H1 (cell line): ENCODE measurements at places on chromosomes 3 and 15.

GRCh38 chr15:27806396-27806795 is 292.7 kb downstream of the OCA2 start:
- no peak for DNase-seq

- DNase-seq, result no peak
These were observed 108.2 kb downstream of the THSD4 start for GRCh38 chr15:71223516-71223915.

DNA sequence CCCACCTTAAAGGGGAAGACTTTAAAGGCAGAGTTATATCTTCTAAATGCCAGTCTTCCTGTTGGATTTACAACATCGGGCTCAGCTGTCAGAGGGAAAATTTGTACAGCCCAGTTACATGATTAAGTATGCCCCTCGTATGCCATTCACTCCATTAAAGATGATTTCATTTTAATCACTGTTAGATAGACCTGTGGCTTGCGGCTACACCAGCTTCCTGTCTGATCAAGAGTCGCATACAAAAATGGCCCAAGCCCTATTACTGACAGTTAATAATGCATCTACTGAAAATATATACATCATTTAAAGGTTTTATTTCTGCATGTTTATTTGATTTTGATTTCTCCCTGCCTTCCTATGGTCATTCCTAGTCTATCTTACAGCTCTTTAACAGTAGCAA is 7.1 kb downstream of the EIF4E3 start:
- DNase-seq, result no peak

DNA sequence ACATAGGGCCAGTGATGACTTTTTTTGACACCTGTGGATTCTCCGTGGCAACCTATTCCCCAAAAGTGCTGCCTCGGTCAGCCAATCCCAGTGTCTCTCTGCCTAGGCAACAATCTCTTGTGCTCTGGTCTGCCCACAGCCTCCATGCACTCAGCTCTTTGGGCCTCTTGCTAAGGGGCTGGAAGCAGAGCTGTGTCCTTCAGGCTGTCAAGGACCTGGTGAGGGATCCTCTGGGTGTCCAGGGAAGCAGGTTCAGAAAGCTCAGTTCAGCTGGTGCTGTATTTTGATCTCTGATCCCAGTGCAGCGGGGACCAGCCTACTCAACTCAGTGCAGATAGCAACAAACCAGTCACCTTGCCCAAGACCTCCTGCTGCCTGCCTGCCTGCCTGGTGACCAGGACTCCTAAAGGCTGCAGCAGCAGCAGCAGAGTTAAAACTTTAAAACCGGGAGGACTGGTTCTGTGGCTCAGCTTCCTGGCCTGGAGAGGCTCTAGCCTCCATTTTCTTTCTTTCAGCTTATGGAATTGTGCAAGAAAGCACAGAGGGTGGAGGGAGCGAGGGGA is 6.2 kb downstream of the PAK6 start:
- no peak for DNase-seq

GRCh38 chr3:119319311-119319710 is 25.1 kb downstream of the ARHGAP31 start:
- DNase-seq, result no peak

DNA sequence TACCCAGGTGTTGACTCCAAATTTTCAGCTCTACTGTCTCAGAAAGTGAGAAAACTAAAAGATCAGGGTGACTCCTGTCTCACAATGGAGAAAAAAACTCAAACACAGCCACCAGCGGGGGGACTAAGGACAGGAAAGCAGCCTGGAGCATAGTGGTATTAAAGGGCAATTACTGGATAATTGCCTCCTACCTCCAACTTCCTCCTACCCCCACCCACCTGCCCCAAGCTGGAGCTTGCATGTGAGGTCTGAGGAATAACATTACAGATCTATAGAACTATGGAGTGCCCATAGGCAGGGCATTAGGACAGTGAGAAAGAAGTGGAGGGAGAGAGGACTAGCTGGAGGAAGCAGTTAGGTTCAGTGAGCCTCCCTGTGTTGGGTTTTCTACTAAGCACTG is 2.7 kb upstream of the PCCB start:
- DNase-seq, result no peak

- DNase-seq, result no peak
These were observed 165.0 kb downstream of the ABHD5 start for GRCh38 chr3:43855674-43856299.

DNA sequence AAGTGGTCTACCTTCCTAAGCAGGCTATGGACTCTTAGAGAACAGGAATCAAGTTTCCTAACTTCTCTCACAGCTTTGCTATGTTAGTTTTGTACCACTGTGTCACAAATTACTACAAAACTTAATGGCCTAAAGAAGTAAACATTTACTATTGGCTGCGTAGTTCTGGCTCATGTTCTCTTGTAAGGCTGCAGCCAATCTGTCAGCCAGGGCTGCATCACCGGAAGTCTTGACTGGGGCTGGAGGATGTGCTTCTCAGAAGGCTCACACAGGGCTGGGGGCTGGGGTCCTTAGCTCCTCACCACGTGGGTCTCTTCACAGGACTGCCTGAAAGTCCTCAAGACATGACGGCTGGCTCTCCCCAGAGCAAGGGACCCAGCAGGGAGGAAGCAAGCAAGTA is 15.5 kb downstream of the STIMATE start:
- DNase-seq, result no peak

- DNase-seq, result no peak
These were observed 328.8 kb downstream of the ARPP21 start for GRCh38 chr3:35968043-35968622.

- DNase-seq, result no peak
These were observed 823 bp upstream of the CCDC71 start for GRCh38 chr3:49166752-49167556.

DNA sequence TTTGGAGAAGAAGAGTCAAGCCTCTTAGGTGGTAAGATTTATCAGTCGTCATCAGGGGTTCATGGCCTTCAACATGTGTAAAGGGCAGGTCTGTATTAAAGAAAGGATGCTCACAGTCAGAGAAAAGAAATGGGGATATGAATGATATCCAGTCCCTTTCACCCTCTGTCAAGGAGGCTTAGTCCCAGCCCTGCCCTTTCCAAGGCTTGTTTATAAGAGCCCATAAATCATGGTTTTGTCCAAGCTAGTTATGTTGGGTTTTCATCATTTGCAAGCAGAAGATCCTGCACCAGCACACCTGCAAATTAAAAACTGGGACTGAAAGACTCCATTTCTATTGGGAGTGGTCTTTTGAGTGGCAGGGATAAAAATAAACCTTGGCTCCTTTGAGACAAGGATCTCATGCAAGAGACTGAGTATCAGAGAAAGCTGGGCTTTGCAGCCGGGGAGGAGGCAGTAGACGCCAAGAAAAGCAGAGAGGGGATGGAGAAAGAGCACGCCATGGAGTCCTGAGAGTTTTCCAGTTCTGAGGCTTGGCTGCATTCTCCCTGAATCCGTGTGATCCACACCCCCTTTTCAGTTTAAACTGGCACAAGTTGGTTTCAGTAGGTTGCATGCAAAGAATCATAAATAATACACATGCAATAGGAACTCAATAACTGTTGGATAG is 12.6 kb upstream of the PDIA5 start:
- no peak for DNase-seq

DNA sequence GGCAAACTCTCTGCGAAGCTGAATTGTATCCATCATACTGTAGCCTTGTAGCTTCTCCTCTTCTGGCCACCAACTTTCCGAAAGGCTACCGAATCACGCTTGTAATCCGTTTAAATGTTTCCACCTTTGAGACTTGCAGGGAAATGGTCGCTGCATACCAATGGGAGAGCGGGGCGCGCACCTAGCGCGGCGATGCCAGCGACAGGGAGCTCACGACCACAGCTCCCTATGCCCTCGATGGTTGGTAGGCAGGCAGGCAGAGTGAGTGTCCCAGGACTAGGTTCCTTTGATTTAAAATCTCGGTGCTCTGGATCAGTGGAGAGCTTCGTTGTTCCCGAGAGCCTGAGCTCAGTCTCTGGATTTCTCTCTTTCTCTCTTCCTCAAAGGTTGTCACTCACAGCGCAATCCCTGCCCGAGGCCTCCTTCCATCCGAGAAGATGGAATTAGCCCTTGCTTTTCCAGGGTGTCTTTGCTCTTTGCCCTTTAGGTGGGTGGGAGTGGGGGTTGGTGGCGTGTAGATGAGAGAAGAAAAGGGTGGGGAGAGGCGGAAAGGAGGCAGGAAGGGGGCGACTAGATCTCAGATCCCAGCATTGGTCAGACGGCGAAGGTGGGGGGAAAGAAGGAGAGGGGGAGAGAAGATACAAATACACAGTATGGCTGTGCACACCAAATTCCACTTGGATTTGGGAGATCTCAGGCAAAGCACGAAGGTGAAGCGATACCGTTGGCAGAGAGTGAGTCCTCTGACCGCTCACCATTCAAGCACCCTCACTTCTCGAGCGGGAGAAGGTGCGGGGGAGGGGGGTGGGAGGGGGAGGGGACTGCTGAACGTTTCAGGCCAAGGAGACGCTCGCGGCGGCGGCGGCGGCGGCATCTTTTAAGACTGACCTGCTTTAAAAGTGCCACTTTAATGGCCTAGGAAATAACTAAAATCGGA is at the start of gene SLITRK3:
Gene SLITRK3, minus strand, starts transcription at position 745 of the 937 bp plus-strand sequence. CDS start 5,554 bp downstream, outside the sequence.
- DNase-seq, result peak; percentile 65

DNA sequence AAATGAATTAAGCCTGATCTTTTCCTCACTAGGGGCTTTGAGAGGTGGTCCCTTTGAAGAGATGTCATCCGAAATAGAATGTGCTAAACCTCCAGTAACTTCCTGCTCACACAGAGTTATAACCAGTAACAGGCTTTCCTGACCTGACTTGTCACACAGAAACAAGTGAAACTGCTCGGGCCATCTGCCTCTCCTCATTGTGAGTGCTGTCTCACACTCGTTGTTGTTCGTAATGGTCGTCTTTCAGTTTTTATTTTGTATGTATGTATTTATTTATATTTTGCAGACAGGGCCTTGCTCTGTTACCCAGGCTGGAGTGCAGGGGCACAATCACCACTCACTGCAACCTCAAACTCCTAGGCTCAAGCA is 24.0 kb downstream of the ACSBG1 start:
- DNase-seq, result peak; percentile 20

GRCh38 chr15:96807361-96807760 is 476.9 kb downstream of the NR2F2 start:
- DNase-seq, result no peak

DNA sequence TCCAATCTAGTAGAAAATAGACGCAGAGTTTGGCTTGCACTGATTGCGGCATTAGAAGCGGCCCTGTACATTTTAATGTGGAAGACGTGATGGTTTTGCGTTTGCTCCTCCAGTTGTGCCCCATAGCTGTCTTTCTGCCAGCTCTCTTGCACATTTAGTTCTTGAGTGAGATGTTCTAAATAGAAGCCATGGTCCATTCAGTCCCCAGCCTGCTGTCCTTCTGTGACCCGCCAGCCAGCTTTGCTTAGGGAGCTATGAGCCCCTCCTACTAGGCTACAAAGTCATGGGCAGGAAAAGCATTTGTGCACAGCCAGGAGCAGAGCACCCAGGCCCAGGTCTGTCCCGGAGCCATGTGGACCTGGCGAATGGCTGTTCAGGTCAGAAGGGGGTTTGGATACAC is 50.3 kb downstream of the APBA2 start:
- no peak for DNase-seq
